ENCODE measurements at places on chromosomes 3 and 15.
A peak's percentile ranks its signal among the peaks of the same experiment; 100 is the strongest.

DNA sequence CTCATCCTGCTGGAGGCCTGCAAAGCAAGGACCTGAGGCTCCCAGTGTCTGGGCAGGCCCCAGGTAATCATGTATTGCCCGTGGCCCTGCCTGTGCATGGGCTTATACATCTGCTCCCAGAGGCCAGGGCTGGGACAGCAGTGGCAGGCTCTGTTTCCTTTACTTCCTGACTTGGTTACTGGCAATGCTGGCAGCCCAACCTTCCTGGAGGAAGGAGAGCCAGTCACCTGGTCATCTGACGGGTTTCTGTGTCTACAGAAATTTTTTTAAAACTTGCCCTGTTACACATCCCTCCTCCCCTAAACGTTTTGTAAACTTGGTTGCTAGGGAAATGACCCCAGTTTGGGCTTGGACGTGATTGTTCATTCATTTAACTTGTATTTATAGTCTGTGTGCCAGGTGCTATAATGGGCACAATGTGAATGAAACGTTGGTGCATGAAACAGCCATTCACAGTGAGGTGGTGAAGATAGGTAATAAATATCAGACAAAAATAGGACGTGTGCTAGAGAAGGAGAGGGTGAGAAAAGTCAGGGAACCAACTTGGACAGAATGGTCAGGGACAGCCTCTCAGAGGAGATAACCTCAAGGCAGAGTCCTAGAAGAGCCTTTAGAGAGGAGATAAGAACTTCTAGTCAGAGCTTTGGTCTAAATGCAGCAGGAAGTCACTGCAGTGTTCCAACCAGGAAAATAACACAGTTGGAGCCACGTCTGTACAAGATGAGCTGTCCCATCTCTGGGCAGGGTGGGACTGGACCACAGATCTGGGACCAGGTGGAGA, 14.1 kb downstream of the TEX264 start:
- no peak for DNase-seq

DNA sequence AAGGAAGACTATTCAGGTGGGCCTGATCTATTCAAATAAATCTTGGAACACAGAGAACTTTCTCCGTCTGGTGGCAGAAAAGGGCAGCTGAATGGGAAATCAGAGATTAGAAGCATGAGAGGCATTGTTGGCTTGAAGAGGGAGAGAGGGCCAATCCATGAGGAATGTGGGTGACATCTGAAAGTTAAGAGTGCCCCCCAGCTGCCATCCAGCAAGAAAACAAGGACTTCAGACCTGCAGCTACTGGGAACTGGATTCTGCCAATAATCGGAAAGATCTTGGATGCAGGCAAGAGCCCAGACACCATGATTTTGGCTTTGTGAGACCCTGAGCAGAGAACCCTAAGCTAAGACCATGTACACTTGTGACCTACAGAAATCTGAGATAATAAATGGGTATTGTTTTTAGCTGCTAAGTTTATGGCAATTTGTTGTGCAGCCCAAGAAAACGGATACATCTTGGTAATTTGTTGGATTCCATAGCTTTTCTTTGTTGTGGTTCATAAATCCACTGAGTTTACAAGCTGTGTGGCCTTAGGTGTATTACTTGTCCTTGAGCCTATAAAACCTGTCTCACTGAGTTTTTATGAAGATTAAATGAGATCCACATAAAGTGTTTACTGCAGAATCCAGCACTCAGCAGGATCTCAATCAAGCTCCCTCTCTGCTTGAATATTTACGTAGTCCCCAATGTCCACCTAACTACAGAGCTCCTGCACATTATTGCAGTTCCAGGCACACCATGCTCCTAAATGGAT, 82.1 kb upstream of the PRTG start:
- DNase-seq, result no peak

- peak; percentile 32 for DNase-seq
Observed at GRCh38 chr3:86990734-86991481, at the start of gene VGLL3. TSS of gene VGLL3 (minus strand) at chr3:86991149. CDS start at chr3:86990743, 406 bp downstream.

- DNase-seq, result no peak
Observed at GRCh38 chr15:89028036-89028435, 60.2 kb upstream of the ABHD2 start.

DNA sequence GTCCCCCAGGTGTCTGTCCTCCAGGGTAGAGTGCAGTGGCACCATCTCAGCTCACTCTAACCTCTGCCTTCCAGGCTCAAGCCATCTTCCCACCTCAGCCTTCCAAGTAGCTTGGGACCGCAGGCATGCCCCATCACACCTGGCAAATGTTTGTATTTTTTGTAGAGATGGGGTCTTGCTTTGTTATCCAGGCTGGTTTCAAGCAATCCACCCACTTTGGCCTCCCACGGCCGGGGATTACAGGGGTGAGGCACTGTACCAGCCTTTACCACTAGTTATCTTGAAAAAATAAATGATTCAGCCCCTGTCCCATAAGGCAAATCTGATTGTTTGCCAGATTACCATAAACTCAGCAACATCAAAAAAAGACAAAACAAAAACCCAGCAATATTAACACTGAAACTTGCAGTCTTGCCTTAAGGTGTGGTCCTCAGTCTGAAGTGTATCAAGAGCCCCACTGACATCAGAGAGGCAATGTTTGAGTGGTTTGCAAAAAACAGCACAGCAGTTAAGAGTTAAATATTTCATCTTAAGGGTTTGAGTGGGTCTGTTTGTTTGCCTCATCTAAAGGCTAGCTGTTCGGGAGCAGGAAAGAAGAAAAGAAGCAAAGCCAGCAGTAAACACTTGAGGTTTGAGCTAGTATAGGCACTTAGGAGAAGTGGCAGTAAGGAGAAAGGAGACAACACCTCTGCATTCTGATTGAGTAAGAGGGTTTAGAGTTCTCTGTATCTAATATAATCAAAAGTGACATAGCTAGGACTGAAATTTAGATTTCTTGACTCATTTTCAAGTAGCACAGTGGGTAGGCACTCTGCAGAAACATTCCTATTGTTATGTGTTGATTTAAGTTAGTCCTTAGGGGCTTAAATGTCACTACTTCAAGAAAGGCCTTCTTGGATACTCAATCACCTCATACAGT, 26.3 kb upstream of the EDEM1 start:
- DNase-seq, result no peak

- DNase-seq, result no peak
Observed at GRCh38 chr3:9715764-9716437, 12.3 kb downstream of the CPNE9 start.

DNA sequence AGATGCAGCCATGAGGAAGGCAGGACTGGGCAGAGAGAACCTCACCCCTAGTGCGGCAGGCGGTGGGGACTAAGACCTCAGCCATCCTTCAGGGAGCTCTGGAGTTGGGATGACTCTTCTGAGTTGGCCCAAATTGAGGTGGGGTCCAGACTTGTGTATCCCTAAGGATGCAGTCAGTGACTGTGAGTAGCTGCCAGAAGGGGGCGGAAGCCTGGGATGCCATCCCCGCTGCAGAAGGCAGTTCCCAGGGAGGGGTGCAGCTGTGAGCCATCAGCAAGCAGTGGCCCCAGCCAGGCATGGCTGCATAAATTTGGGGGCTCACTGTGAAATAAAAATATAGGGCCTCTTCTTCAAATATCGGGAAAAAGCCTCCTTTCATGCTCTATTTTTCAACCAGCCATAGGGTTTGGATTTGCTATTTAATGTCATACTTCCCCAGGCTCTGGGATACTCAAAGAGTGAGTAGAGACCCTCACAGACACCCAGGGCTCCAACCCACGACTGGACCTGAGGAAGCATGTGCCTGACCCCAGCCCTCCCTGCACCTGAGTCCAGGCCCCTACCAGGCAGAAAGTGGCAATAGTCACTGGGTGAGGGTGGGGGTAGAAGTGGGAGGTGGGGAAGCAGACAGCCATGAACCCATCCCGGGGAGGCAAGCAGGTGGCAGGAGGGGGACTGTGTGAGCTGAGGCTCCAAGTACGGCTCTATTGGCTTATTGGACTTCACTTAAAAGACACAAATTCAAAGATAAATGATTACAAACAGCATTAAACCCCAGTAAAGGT, 30.5 kb downstream of the GRK7 start:
- DNase-seq, result no peak

- peak; percentile 45 for DNase-seq
Observed at GRCh38 chr3:115790759-115791158, 167.4 kb downstream of the GAP43 start.

GRCh38 chr3:66198437-66199088, 22.2 kb upstream of the SLC25A26 start:
- DNase-seq, result no peak

DNA sequence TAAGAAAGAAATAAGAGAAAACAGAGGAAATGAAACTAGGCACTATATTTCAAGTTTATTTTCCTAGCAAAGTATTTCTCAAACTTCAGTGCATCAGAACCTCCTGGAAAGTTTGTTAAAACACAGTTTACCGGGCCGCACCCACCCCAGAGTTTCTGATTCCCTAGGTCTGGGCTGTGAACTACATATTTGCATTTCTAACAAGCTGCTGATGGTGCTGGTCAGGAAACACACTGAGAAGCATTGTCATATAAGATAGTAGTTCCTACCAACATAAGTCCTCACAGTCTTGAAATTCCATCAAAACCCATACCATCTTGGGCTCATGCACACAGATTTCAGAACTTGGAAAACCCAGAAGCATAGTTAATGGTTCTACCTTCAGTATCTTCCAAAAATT, 8.3 kb downstream of the SLC9A9 start:
- no peak for DNase-seq

- no peak for DNase-seq
Observed at GRCh38 chr3:79866162-79866561, 98.4 kb upstream of the ROBO1 start.

- no peak for DNase-seq
Observed at GRCh38 chr3:18847583-18848197, 300.6 kb upstream of the KCNH8 start.

DNA sequence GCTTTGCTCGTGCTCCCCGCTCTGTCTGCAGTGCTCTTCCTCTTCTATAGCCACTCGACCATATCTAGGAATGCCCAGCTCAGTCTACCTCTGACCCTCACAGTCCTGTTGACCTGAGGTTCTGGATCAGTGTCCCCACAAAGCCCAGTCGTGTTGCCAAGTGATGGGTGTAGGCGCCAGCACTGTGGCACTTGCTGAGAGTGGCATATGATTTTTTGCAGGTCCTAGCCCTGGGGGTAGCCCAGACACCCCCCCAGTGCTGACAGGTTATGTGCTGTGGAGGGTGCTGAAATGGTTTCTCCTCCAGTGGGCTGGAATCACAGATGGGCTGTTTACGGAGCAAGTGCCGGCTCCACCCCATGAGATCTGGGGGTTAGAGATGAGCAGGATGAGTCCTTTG, 32.5 kb downstream of the ACAD9 start:
- no peak for DNase-seq

GRCh38 chr3:195040773-195041520, 230.0 kb downstream of the XXYLT1 start:
- DNase-seq, result no peak

GRCh38 chr3:114796796-114797195, 350.3 kb downstream of the ZBTB20 start:
- DNase-seq, result no peak

DNA sequence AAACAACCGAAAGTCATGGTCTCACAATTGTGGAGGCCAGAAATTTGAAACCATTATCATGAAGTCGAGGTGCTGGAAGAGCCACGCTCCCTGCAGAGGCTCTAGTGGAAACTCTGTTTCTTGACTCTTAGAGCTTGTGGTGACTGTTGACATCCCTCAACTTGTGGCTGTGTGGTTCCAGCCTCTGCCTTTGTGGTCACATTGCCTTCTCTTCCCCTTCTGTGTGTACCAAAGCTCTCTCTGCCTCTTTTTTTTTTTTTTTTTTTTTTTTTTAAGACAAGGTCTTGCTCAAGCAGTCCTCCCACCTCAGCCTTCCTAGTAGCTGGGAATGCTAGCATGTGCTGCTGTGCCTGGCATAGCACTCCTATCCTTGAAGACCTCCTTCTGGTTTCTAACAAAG, 48.7 kb upstream of the CRTC3 start:
- no peak for DNase-seq

GRCh38 chr15:63351170-63351569, 30.5 kb downstream of the CA12 start:
- no peak for DNase-seq

DNA sequence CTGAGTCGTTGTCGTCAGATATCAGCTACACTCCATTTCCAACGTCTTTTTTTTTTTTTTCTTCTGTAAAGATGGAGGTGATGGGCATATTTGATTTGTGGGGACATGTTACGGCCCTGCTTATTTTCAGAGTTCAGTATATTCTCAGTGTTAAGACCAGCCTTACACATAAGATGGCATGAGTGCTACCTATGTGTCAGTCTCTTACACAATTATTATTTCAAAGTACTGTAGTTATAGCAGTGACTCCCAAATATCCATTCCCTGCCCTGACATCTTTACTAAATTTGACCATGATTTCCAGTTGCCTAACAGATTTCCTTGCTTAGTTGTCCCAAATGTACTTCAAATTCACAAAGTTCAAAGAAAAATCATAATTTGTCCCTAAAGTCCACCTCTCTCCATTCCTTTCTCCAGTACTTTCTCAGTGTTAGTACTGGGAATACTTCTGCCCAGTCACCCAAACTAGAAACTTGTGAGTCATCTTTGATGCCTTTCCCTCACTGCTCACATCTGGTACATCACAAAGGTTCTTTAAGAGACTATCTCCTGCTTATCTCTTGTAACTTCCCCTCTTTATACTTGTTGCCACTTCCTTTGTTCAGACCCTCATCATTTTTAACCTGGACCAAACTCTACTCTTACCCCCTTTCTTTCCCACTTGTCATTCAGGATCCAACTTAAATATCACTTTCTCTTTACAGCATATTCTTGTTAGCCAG, 67.0 kb downstream of the ZNF609 start:
- DNase-seq, result no peak

GRCh38 chr15:82838096-82838735, 28.8 kb downstream of the WHAMM start:
- no peak for DNase-seq

DNA sequence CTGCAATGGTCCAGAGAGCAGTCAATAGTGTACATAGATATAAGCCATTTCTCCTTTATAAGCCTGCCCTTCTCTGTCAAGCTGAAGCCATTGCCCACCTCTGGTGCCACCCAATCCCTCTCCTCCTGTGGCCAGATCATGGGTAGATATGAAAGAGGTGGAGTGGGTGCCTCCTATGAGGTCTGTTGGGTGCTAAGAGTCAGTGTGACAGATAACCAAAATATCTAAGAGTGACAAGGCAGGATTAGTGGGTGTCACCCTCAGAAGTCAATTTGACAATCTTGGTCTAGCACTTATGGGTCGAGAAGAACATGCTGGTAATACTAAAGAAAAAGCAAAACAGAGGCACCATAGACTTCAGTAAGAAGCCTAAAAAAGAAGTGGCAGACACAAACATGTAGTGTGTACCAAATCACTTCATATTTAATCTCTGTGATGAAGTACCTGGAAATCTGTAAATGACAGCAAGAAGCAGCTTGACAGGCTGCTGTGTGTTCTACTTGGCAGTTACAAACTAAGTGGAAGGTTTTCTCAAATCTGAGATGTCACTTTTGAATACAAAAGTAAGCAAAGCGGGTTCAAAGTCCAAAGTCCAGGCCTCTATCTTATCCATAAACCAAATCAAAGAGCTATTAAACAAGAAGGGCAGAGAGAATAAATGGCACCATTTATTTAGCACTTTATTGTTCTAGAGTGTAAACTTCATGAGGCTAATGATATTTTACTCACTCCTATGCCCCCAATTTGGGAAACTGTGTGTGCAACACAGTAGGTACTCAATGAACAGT, 118.9 kb upstream of the EOMES start:
- no peak for DNase-seq

- no peak for DNase-seq
Observed at GRCh38 chr3:183924956-183925355, 40.3 kb upstream of the PARL start.
